Stimulated activated effector memory CD8-positive, alpha-beta T cell treated with anti-CD3 and anti-CD28 coated beads, Interleukin-12 subunit alpha, Interleukin-12 subunit beta, amount 100 ng/mL, for 72 hours (primary cell): ENCODE measurements at places on chromosomes 7 and 10.
A peak's percentile ranks its signal among the peaks of the same experiment; 100 is the strongest.

DNA sequence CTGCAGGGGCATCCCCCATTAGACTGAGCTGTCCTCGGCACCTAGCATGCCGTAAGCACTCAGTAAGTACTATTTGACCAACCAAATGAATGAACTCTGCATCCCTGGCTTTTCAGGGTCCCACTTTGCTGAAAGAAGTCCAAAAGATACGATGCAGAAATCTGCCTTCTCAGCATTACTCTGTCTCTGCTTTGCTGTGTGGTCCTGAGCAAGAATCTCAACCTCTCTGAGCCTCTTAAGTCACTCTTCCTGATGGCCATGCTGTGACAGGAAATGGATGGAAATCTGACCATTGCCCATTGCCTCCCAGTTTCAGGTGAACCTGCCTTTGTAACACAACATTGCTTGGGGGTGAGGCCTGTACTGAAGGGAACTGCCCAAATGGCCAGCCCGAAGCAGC, 48.0 kb downstream of the GPAM start:
- DNase-seq = no peak

DNA sequence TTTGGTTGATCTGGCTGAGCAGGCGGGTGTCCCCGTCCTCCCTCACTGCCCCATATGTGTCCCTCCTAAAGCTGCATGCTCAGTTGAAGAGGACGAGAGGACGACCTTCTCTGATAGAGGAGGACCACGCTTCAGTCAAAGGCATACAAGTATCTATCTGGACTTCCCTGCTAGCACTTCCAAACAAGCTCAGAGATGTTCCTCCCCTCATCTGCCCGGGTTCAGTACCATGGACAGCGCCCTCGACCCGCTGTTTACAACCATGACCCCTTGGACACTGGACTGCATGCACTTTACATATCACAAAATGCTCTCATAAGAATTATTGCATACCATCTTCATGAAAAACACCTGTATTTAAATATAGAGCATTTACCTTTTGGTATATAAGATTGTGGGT, 26.9 kb upstream of the TRIM56 start:
- peak; percentile 23 for DNase-seq

- DNase-seq = peak; percentile 48
These were observed 8.9 kb downstream of the ANXA11 start for GRCh38 chr10:80196270-80196949.

DNA sequence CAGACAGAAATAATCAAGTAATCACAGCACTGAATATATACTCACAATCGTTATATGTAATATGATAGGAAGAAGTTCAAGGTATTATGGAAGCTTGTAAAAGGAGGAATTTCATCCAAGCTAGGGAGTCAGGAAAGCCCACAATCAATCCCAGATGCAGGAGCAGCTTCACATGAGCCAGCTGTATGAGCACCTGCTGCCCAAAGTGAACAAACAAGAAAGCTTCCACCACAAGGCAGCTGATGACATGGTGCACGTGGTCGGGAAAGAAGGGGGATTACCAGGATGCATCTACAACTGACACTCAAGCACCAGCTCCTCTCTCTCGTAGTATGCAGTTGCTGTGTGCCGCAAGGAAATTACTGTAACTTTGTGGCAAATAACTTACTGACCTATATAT, 225.2 kb downstream of the XPNPEP1 start:
- DNase-seq = no peak

DNA sequence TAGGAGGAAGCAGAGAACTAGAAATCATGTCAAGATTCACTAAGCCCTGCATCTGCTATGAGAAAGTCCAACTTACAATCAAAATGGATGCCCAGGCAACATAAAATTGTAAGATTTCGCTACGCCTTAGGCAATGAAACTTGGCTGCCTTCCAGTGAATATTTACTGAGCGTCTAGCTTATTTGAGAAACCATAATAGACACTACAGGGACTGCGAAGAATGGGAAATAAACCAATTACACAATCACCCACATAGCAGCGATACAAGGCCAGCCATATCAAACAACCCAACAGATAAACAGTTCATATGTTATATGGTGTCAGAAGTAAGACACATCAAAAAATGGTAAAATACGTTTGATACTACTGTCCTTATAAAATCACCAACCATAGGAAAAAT, 545.0 kb upstream of the C7orf33 start:
- no peak for DNase-seq

DNA sequence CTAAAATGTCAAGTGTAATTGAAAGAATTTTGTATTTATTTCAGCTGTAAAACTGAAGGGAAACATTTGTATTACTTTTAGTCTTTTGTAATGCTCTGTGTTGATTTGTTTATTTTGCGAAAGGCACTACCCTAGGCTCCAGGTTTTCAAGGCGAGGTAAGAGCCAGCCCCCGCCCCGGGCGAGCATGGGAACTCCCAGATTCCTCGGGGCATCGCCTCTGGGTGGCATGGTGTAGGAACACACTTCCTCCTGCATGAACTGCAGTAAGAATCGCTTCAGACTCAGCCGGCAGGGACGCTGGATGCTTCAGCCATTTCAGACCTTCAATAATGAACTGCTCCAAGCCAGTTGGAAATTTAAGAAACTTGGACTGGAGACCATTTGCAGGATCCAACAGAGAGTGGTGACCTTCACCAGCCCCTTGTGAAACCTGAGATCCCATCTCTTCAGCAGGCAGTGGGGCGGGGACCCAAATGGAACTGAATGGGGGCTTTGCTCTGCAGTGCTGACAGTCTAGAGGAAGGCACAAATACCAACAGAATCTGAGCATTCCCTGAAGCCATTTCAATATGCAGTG, 544.3 kb upstream of the MGMT start:
- no peak for DNase-seq

DNA sequence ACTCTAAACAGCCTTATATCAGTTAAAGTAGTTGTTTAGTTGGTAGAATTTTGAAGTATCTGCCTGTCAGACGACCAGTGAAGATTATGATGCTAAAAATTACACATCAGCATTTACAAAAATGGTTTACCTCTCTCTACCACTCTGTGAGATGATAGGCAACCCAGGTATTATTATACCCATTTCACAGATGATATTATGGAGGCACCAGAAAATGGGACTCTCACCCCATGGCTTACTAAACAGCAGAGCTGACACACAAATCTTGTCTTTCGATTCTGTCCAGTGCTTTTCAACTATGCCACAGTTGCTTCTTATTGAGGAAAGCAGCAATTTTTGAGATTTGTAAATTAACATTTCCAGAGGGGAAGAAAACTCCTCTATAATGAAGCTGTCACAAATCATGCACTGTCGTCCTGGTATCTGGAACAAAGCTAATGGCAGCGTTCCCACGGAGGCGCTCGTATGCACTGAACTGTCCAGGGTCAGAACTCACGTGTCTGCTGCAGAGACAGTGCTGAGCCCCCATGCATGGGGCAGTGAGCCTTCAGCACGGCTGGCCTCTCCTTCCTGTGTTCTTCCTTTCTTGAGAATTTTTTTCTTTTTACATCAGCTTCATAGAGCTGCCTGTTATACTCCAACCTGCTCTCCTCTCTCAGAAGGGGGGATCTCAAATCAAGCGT, 381.1 kb downstream of the SDK1 start:
- no peak for DNase-seq

GRCh38 chr7:94906065-94906851, 1.1 kb upstream of the PPP1R9A start:
- no peak for DNase-seq

- DNase-seq = no peak
These were observed 9.7 kb downstream of the CFAP46 start for GRCh38 chr10:132932461-132933307.

DNA sequence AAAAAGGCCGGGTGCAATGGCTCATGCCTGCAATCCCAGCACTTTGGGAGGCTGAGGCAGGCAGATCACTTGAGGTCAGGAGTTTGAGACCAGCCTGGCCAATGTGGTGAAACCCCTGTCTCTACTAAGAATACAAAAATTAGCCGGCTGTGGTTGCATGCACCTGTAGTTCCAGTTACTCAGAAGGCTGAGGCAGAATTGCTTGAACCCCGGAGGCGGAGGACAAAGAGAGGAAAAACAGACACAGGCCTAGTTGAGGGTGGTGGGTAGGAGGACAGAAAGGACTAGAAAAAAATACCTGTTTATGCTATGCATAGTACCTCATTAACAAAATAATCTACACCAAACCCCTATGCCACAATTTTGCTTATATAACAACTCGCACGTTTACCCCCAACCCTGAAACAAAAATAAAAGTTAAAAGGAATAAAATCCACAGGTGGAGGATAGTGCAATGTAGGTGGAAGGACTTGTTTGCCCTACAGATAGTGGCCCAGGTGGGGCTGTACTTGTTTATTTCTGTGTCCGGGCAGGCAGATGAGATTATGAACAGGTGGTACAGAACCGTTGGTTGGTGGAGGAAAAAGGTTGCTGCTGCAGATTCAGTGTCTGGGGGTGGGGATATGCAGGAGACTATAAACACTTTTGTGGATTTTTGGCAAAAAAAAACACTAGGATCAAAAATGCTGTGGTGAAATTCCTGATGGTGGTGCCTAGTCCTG, 5.1 kb downstream of the ZNF680 start:
- DNase-seq = no peak

- DNase-seq = no peak
These were observed 40.2 kb upstream of the PDLIM1 start for GRCh38 chr10:95330966-95331453.

DNA sequence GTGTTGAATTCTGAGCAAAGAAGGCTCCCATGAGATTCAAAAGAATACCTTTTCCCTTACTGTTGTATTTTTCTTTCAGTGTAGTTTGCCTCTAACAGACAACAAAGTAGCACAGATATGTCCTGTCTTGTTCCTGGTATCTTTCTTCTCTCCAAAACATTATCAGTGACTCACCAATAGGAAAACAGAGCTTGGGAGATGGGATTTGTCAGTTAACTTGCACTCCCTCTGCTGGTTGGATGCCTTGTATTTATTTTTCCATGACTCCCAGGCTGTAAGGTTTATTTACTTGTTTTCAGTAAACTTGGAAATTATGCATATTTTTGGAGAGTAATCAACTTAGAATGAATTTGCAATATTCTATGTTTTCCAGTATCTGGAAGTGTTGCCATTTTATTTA, 129.7 kb downstream of the SAMD9 start:
- DNase-seq = no peak

DNA sequence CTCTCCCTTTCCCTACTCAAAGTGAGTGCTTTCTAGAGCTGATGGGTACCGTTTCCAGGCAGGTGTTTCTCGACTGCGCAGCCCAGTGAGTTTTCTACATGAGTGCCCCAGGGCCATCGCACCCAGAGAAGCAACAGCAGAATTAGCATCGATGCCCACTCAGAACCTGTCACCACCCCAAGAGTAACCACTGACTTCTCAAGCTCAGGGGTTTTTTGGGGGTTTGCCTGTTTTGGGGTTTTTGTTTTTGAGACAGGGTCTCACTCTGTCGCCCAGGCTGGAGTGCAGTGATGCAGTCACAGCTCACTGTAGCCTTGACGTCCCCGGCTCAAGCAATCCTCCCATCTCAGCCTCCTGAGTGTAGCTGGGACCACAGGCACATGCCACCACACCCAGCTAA, 25.7 kb downstream of the SNX8 start:
- DNase-seq = no peak

GRCh38 chr7:8560501-8560900, 127.1 kb downstream of the NXPH1 start:
- DNase-seq = no peak

DNA sequence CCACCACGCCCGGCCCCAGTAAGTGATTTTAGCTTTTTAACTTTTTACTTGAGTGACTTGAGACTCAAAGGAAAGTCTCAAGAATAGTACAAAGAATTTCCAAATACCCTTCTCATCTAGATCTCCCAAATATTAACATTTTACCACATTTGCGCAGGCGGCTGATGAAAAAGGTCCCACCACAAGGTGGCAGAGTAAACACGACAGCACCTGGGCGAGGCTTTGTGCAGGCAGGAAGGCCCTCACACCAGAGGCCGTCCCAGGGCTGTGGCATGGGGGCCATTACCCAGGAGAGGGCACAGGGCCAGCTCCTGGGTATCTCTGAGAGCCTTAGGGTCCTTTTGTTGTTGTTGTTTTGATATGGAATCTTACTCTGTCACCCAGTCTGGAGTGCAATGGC, 50.0 kb upstream of the WIPI2 start:
- no peak for DNase-seq

- no peak for DNase-seq
These were observed 61.8 kb downstream of the ADD3 start for GRCh38 chr10:110069502-110069982.

DNA sequence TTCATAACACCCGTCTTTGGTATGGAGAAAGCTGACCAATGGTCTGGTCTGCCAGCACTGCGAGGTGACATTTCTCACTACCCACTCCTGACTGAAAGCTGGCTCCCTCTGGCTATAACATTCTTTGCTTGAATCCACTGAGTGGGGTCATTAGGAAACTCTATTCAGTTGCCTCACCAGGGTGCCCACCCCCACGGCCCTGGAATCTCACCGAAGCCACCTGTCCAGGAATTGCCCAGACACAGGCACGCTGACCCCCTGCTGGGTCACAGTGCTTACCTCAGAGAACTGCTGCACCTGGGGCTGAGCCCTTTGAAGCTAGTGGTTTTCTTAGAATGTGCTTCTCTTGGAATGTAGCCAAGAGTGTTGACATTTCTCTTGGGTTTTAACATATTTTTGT, 28.6 kb downstream of the HECW1 start:
- no peak for DNase-seq

DNA sequence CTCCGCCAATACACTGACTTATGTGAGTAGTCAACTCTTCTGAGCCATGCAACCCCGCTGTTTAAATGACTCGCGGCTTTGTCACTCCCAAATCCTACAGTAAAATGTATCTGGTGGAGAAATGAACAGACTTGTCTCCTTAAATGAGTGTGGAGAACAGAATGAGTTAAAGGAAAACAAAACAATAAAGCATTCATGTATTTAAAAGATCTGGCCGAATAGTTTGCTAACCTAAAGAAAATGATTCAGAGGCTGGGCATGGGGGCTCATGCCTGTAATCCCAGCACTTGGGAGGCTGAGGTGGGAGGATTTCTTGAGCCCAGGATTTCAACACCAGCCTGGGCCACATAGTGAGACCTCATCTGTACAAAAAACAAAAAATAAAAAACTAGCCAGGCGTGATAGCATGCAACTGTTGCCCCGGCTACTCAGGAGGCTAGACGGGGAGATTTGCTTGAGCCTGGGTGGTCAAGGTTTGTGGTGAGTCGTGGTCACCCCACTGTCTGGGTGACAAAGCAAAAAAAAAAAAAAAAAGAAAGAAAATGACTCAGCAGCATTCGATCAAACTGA, 86.5 kb upstream of the PFKP start:
- DNase-seq = no peak

GRCh38 chr10:44060221-44060620, 324.7 kb downstream of the CXCL12 start:
- DNase-seq = no peak

GRCh38 chr7:13411151-13411550, 578.3 kb downstream of the ETV1 start:
- DNase-seq = no peak

GRCh38 chr7:140896996-140897395, 27.7 kb downstream of the BRAF start:
- DNase-seq = no peak

- DNase-seq = no peak
These were observed 32.5 kb upstream of the TMEM273 start for GRCh38 chr10:49220679-49221078.

- DNase-seq = no peak
These were observed 9.8 kb downstream of the AFAP1L2 start for GRCh38 chr10:114394531-114394930.

- DNase-seq = no peak
These were observed 91.0 kb upstream of the NPTX2 start for GRCh38 chr7:98526059-98526458.
